ENCODE measurements at places on chromosomes 13 and 19.

- no peak for DNase-seq
Observed at GRCh38 chr19:3387645-3388589, 21.5 kb downstream of the NFIC start.

GRCh38 chr19:1087813-1088415 is 7.3 kb downstream of the POLR2E start:
- DNase-seq: no peak

GRCh38 chr13:106681536-106681935 is 113.6 kb upstream of the ARGLU1 start:
- DNase-seq: no peak

- no peak for DNase-seq
Observed at GRCh38 chr19:38978326-38978689, 2.8 kb upstream of the FBXO17 start.

DNA sequence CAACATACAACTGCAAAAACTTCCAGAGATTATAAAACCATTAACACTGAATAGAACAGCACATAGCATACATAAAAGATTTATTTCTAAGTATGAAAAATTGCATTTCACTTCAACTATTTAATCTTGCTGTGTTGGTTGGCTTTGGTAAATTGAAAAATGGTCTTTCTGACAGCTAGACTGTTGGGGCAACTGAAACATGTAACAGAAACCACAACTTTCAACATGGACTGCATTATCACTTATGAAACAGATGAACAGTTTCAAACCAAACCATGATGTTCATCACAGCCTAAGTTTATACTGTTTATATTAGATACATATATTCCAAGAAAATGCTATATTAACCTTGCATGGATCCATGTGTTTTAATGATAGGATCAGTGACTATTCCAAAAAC is 324.1 kb upstream of the PCDH9 start:
- DNase-seq: no peak

- DNase-seq: no peak
Observed at GRCh38 chr13:85260896-85261295, 538.3 kb downstream of the SLITRK6 start.
